Activated B cell treated with CpG ODN at 0.5 μM for 24 hours (primary cell): ENCODE measurements at places on chromosomes 7 and 10.

GRCh38 chr7:142571581-142571980, 177.7 kb upstream of the PRSS1 start:
- no peak for DNase-seq

- no peak for DNase-seq
Observed at GRCh38 chr10:53045315-53045714, 272.7 kb upstream of the MBL2 start.

- DNase-seq, result no peak
Observed at GRCh38 chr10:64316833-64317232, 795.6 kb downstream of the REEP3 start.

- DNase-seq, result no peak
Observed at GRCh38 chr10:126538439-126539135, 131.9 kb downstream of the C10orf90 start.

DNA sequence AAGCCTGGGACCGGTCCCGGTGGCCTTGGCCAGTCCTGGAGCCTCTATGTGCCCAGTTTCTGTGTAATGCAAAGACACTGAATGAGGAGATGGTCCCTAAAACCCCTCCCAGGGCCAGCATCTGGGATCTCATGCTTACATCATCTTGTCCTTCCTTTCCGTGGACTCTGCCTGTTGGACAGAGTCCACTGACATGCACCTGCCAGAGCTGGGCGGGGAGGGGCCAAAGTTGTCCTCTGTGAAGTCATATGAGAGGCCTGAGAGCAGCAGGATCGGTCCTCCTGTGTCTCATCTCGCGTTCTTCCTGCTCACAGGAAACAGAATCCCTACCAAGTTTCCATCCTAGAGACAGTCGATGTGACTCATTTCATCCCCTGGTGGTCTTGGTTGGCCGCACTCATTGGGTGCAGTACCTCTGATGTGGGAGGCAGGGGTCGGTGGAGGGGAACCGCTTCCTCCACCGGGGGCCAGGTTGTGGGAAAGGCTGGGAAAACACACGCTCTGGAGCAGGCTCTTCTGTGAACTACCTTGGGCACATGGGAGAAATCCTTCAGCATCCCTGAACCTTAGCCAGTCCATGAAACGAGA, 389.6 kb upstream of the PODXL start:
- no peak for DNase-seq

- DNase-seq, result no peak
Observed at GRCh38 chr7:18458830-18459229, 36.7 kb upstream of the HDAC9 start.

- DNase-seq, result no peak
Observed at GRCh38 chr10:90051474-90051873, 350.1 kb downstream of the KIF20B start.

GRCh38 chr10:35299016-35299415, 37.3 kb upstream of the CCNY start:
- no peak for DNase-seq

DNA sequence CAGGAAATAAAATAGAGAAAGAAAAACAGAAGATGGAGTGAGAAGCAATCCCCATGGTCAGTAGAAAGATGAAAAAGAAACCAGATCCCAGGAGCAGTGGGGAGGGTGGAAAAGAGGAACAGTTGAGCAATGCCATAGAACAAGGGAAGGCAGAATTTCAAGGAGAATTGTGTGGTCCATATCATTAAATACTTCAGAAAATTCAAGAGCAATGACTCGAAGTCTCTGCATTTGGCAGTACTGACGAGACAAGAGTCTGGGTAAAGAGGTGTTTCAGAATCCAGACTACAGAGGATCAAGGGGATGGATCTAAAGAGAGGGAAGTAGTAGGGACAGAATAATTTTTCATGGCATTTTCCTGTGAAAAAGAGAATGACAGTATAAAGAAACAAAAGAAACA, 512.6 kb downstream of the PHTF2 start:
- DNase-seq, result no peak

DNA sequence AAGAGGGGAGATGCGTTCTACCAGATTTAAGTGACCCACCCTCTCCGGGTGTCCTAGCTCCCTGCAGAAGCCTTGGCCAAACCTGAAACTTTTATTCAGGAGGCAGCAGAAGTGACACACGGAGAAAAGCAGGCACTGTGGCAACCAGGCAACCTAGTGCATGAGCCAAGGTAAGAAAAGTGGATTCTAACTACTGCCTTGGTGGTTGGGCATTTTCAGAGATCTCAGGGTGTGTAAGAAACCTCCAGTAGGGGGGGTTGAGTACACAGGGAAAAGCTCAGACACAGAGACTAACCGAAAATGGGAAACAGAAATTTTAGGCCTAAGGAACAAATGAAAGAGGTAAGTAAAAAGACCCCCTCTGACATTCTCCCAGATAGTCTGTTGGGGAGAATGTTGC, 645.7 kb downstream of the ANKRD7 start:
- DNase-seq, result no peak

GRCh38 chr7:95334447-95334846, 10.1 kb upstream of the PON1 start:
- no peak for DNase-seq

DNA sequence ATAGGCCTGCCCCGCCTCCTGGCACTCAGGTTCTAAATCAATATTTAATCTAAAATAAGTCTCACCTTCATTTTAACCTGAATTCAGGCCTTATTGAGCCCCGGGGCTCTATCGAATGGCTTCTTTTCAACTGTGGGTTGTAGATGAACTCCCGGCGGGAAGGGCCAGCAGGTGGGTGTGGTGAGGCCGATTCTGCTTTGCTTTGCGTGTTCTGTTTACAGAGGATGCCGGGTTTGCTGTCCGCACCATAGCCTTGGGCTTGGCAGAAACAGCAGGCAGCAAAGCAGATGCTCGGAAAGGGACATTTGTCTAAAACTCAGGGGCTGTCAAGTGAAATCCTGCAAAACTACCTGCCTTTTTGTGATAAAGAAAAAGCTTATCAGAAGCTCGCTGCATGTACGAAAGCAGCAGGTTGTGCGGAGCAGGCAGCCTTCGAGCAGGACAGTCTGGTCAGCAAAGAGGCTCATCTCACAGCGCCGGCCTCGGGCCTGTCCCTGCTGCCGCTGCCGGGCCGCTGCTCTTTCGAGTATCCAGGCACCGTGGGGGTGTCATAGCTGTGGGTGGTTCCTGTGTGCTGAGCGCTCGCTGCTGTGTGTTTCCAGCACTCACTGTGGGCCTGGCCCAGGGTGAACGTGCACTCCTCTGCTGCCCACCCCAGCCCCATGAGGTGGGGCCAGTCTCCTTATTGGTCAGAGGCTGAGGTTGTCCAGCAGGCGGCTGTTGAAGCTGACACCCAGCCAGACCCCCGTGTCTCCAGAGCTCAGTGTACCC, 434.8 kb upstream of the FOXK1 start:
- no peak for DNase-seq

GRCh38 chr7:8105449-8106095, 137.0 kb downstream of the GLCCI1 start:
- no peak for DNase-seq

GRCh38 chr7:143373255-143373794, 7.8 kb upstream of the ZYX start:
- DNase-seq, result no peak

GRCh38 chr7:131605280-131605878, 49.0 kb upstream of the PODXL start:
- no peak for DNase-seq

DNA sequence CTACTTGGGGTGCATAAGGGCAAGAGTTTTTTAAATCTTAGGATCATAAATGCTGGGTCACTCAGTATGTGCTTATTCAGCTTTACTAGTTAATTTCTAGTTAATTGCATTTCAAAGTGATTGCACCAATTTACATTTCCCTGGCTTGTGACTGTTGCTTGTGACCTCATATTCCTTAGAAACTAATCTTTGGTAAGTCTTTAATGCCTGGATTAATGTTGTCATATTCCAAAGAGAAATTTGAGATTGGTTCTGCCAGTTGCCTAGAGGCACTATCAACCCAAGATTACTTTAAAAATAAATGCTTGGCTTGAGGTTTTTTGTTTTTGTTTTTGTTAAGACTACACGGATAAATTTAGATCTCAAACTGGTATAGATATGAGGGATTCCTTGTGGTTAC, 103.1 kb downstream of the ANK3 start:
- DNase-seq, result no peak

DNA sequence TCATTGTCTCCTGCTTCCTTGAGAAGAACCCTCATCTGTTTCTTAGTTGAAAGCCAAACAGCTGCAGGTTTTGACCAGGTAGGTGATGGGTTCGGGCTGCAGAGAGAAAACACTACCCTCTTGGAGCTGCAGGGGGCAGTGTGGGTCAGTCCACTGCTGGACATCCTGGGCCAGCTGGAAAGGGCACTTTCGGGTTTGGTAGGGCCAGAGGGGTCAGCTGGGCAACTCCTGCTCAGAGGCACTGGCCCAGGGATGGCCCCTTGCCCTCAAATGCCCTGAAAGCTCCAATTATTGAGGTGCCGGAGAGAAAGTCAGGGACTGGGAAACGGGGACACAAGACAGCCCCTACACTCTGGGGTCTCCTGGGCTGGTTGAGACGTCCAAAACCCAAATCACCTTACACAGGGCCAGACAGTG, 90.7 kb downstream of the MKI67 start:
- peak; percentile 50 for DNase-seq

DNA sequence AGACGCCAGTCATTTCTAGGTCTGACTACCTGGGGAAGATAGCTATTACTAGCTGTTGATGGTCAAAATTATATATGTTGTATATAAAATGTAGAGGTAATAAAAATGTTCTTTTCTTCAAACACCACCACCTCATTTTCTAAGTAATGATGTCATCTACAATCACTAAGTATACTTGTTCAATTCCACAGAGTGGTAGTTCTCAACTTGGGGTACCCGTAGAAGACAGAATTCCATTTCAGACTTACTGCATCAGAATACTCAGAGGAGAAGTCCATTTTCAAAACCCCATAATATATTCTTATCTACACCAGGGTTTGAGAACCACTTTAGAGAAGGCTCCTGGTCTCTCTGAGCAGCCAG, 191.9 kb downstream of the PTN start:
- DNase-seq, result no peak

- DNase-seq, result no peak
Observed at GRCh38 chr10:6737080-6737641, 157.1 kb upstream of the PRKCQ start.

GRCh38 chr10:84352251-84352842, 24.0 kb downstream of the CCSER2 start:
- no peak for DNase-seq

- no peak for DNase-seq
Observed at GRCh38 chr7:139254728-139255127, 23.7 kb downstream of the UBN2 start.

- no peak for DNase-seq
Observed at GRCh38 chr10:69463886-69464285, 12.6 kb downstream of the TSPAN15 start.

- DNase-seq, result no peak
Observed at GRCh38 chr7:92715963-92716362, 120.4 kb downstream of the CDK6 start.

DNA sequence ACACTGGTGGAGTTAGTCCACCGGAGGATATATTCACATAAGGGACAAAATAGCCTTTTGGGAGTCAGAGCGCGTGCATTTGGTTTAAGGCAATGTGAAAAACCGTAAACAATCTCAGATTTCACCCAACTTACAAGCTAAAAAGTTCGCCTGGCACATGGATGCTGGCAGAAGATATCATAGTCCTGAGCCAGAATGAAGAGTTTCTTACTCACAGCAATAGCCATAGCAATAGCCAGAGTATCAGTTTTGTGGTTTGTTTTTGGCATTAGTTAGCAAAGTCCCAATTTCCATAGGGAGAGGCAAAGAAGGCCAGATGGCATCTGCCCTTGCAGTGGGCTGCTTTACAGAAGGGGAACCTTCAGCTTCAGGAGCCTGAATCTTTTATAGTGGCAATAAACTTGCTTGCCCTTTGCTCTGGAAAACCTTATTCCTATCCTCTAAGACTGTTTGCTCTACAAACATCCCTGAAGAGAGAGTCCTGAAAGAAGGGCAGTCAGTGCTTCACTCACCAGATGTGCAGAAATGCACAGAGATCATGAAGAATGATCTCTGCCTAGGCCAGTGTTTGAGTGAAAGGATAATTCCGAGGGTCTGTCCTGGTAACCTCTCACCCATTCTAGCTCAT, 28.7 kb upstream of the RSBN1L start:
- no peak for DNase-seq

DNA sequence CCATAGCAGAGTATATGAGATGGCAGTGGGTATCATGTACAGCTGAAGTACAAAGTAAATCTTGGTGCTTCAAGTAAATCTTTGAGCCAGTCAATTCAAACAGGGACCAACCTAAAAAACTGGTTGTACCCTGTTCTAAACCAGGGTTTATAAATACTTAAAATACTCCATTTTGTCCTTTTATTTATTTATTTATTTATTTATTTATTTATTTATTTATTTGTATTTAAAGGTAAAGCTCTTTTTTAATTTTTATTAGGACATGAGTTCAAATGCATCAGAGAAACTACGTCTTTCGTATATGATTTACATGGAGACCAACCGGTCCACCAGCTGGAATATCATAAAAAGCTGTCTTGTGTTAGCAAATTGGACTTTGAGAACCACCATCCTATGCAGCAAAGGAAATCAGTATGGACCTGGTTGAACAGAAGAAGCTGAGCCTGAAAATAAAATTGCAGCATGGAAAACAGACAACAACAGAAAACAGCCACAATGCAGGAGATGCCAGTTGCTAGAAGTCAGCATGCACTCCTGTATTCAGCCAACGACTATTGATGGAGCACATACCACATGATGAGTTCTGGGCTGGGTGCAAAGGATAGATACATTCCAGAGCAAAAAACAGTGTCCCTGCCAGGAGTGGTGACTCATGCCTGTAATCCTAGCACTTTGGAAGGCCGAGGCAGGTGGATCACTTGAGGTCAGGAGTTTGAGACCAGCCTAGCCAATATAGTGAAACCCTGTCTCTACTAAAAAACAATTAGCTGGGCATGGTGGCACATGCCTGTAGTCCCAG, 60.0 kb downstream of the PLXNA4 start:
- DNase-seq, result no peak

- no peak for DNase-seq
Observed at GRCh38 chr10:58326967-58327381, 7.8 kb upstream of the UBE2D1 start.

- DNase-seq, result no peak
Observed at GRCh38 chr7:11609096-11609670, 222.8 kb downstream of the THSD7A start.

GRCh38 chr10:9043466-9043865, 989.0 kb downstream of the GATA3 start:
- DNase-seq, result no peak

GRCh38 chr7:125255810-125256209, 326.2 kb upstream of the POT1 start:
- no peak for DNase-seq

- DNase-seq, result no peak
Observed at GRCh38 chr7:130272381-130273080, 5.9 kb downstream of the CPA2 start.

DNA sequence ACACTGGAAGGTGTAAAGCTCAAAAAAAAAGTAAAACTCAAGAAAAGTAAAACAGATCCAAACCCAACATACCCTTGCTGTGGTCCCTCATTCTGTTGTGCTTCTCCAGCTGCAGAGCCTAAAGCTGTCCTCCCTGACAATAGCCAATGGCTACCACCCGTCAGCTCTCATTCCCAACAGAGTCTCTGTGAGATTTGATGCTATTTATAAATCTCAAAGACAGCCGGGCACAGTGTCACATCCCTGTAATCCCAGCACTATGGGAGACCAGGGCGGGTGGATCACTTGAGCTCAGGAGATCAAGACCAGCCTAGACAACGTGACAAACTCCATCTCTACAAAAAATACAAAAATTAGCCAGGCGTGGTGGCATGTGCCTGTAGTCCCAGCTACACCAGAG, 116.0 kb downstream of the KMT2E start:
- DNase-seq, result no peak
